Activated CD4-positive, alpha-beta T cell treated with anti-CD3 and anti-CD28 coated beads, Interleukin-2, amount 10 ng/mL, durations not matched to agents 24 days and 14 days (primary cell): ENCODE measurements at places on chromosomes 16 and 17. TPM values are rescaled to one million over a fixed set of nuclear protein-coding genes. Genes with fewer than 3 reads are reported as not detected.

The TSNAXIP1 gene
- 0.65 and 0.80 TPM in 2 replicates for total RNA-seq

The OTOP3 gene
- not detected in 2 replicates for total RNA-seq

The HOXB7 gene
- 0.30 and 0.36 TPM in 2 replicates for total RNA-seq

The PRKCB gene
- 79.9 and 84.2 TPM in 2 replicates for total RNA-seq

The ODF4 gene
- total RNA-seq: not detected in 2 replicates

The CRYBA1 gene
- not detected in 2 replicates for total RNA-seq

The TBC1D3L gene
- total RNA-seq: 16.8 and 17.6 TPM in 2 replicates

The EPN3 gene
- not detected in 2 replicates for total RNA-seq

The CD300E gene
- not detected in 2 replicates for total RNA-seq

The PYDC1 gene
- not detected in 2 replicates for total RNA-seq

The TMUB2 gene
- 16.1 and 19.0 TPM in 2 replicates for total RNA-seq

The KRTAP4-9 gene
- total RNA-seq: not detected in 2 replicates

The ZNF200 gene
- 13.1 and 13.4 TPM in 2 replicates for total RNA-seq

The PIEZO1 gene
- total RNA-seq: 219 and 226 TPM in 2 replicates

The ACSM2A gene
- 0.17 TPM in 1 of 2 replicates, not detected in the other for total RNA-seq

The TAT gene
- total RNA-seq: not detected in 2 replicates

The CALB2 gene
- total RNA-seq: not detected in 2 replicates

The HSF5 gene
- 0.80 and 0.91 TPM in 2 replicates for total RNA-seq

The DHRS7C gene
- not detected in 2 replicates for total RNA-seq

The ALDH3A1 gene
- not detected in 2 replicates for total RNA-seq
